Transverse colon (tissue), 4 donors: ENCODE measurements at places on chromosomes 6 and 20. TPM values are rescaled to one million over a fixed set of nuclear protein-coding genes. Genes with fewer than 3 reads are reported as not detected.

DNA sequence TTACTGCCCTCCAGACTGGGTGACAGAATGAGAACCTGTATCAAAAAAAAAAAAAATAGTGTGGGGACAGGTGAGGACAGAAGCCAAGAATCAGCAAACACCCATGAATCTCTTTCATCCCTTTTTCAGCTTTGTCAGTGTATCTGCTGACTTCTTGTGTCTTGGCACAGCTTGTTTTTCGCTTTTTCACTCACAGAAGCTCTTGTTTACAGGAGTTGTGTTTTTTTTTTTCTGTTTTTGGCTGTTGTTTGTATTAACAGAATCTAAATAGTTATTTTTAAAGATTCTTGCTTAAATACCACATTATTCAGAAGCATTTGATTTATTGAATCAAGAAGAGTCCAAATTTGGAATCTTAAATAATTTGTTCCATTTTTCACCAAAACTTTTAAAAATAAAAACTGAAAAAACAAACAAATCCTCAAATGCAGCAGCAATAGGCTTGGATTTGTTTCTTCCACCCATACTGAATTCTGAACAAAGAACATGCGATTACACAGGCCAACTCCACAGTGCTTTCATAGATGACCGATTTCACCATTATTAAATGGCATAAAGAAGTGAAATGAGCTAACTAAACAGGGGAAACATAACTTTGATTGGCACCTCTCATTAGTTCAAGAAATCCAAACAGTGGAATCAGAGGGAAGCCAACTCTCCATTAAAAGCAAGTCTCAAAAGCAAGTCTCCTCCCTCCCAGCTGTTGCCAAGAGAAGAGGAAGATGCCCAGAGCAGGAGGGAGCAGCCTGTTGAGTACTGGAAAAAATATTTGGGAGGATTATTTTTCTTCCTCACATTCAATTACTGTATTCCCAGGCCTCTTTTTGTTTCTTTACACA lies 27.2 kb upstream of the GPR63 start:
- no peaks in the 10 kb centered on the region for H3K36me3 ChIP-seq
- H3K4me3 ChIP-seq: no peak overlapping the region
- peak overlapping the region; percentile 20 for H3K27ac ChIP-seq
- no peak for DNase-seq
- H3K4me1 ChIP-seq: no peaks in the 10 kb centered on the region
- H3K27me3 ChIP-seq: no peaks in the 10 kb centered on the region

Gene RUNX2
- 1.9 TPM for total RNA-seq

GRCh38 chr6:25370178-25371036 lies 91.2 kb downstream of the CARMIL1 start:
- H3K27me3 ChIP-seq: no peaks in the 10 kb centered on the region
- H3K36me3 ChIP-seq: no peaks in the 10 kb centered on the region
- H3K27ac ChIP-seq: peak overlapping the region; percentile 82
- peaks cover 22% of the 10 kb centered on the region for H3K4me1 ChIP-seq

Gene ERVFRD-1
- not detected for total RNA-seq

Gene LAMA5
- 54.6 TPM for total RNA-seq

DNA sequence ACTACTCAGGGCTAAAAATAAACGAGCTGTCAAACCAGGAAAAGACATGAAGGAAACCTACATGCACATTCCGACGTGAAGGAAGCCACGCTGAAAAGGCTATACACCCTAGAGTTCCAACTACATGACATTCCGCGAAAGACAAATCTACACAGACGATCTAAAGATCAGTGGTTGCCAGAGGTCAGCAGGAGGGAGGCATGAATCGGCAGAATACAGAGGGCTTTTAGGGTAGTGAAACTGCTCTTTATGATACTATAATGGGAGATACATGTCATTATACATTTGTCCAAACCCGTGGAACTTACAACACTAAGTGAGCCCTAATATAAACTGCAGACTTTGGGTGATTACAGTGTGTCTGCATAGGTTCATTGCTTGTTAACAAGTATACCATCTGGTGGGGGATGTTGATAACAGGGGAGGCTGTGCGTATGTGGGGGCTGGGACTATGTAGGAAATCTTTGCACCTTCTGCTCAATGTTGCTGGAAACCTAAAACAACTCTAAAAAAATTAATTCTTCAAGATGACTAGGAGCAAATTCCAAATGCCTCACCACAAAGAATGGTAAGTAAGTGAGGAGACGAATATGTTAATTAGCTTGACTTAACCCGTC lies 132.2 kb upstream of the CDH4 start:
- peaks cover 3% of the 10 kb centered on the region for H3K27me3 ChIP-seq
- H3K4me3 ChIP-seq: no peak overlapping the region
- H3K4me1 ChIP-seq: no peaks in the 10 kb centered on the region
- no peak overlapping the region for H3K27ac ChIP-seq
- no peaks in the 10 kb centered on the region for H3K36me3 ChIP-seq
- no peak for DNase-seq

- no peaks in the 10 kb centered on the region for H3K36me3 ChIP-seq
- no peak overlapping the region for H3K4me3 ChIP-seq
- DNase-seq: no peak
- H3K4me1 ChIP-seq: no peaks in the 10 kb centered on the region
- no peak overlapping the region for H3K27ac ChIP-seq
Observed at GRCh38 chr6:13769034-13769654, 45.2 kb downstream of the MCUR1 start.

DNA sequence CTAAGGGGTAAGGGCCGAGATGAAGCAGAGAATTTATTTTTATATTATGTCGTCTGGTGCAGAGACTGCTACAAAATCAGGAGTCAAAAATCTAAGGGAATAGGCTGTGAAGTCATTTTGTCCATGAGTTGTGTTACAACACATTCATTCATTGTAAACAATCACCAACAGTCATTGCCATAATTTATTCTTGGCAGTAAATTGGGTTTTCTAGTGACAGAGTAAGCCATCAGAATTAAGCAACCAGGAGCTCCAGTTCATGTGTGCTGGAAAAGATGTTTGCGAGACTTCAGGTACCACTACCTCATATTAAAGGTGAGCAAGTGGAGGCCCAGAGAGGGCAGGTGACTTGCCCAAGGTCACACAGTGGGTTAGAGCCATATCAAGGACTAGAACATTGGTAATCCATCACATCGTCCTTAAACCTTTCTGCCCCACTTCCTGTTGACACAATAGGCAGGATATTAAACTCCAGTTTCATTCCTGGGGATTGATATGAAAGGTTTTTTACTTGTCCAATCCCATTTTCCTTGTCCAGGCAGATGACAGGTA lies 46.0 kb downstream of the E2F3 start:
- peaks cover 9% of the 10 kb centered on the region for H3K4me1 ChIP-seq
- no peaks in the 10 kb centered on the region for H3K36me3 ChIP-seq
- no peak overlapping the region for H3K4me3 ChIP-seq

DNA sequence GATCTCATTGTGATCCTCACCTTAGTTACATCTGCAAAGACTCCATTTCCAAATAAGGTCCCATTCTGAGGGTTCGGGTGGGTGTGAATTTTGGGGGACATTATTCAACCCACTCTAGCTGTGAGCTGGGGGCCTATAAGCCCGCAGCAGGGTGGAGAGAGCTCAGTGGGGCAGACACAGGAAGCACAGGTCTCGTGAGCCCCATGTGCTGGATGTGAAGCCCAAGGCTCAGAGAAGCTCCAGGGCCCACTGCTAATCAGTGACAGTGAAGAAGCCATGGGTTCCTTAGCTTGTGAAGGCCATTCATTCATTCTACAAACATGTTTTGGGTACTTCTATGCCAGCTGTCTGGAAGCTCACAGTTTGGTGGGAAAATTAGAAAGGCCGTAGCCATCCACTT lies 47.5 kb downstream of the CHMP4B start:
- no peak overlapping the region for H3K4me3 ChIP-seq
- DNase-seq: no peak
- peaks cover 6% of the 10 kb centered on the region for H3K4me1 ChIP-seq
- H3K27ac ChIP-seq: no peak overlapping the region
- no peaks in the 10 kb centered on the region for H3K36me3 ChIP-seq
- H3K27me3 ChIP-seq: no peaks in the 10 kb centered on the region

Gene LGSN
- total RNA-seq: not detected

DNA sequence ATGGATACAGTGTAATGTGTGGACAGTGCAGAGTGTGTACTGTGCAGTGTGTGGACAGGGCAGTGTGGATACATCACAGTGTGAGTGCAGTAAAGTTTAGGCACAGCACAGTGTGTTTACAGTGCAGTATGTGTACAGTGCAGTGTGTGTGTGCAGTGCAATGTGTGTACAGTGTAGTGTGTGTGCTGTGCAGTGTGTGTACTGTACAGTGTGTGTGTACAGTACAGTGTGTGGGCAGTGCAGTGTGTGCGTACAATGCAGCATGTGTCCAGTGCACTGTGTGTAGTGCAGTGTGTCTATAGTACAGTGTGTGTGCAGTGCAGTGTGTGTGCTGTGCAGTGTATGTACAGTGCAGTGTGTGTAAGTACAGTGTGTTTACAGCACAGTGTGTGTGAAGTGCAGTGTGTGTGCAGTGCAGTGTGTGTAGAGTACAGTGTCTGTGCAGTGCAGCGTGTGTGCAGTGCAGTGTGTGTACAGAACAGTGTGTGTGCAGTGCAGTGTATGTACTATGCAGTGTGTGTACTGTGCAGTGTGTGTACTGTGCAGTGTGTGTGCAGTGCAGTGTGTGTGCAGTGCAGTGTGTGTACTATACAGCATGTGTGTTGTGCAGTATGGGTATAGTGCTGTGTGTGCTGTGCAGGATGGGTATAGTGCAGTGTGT lies 385.2 kb downstream of the KIF16B start:
- H3K27ac ChIP-seq: no peak overlapping the region
- no peak for DNase-seq
- H3K36me3 ChIP-seq: no peaks in the 10 kb centered on the region
- no peaks in the 10 kb centered on the region for H3K4me1 ChIP-seq
- no peaks in the 10 kb centered on the region for H3K27me3 ChIP-seq
- no peak overlapping the region for H3K4me3 ChIP-seq

Gene GSTA2
- total RNA-seq: 1.00 TPM

DNA sequence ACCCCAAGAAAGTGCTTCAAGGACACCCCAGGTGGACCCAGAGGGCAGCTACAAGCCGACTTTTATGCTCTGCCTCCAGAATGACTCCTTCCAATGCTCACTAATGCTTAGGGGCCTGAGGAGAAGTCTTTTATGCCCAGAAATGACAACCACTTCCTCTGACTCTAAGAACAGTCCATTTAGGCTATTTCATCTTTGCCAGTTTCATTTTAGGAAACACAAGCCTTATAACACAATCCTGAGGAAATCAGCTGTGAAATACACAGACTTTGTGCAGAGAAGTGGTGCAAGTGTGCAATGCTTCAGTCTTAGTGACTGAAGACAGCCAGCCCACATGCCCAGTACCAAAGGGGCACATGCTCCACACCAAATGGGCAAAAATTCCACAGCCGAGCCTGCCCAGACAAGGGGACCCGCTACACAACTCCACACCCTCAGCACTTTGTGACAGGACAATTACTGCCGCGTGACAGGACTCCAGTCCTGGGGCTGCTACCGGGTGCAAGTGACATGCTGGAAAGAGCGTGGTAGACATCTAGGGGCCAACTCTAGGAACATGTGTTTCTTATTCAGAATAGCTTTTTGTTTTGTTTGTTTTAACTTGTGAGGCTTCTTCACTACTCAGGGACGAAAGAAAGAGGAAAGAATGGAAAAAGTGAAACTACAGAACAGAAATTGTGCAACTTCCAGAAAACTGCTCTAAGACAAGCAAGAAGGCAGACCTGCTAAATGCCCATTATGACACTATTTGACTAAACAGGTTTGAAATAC lies 28.2 kb upstream of the PLAGL1 start:
- peak; percentile 43 for DNase-seq
- H3K27me3 ChIP-seq: no peaks in the 10 kb centered on the region
- peaks cover 14% of the 10 kb centered on the region for H3K4me1 ChIP-seq
